Stimulated activated CD4-positive, alpha-beta T cell treated with anti-CD3 and anti-CD28 coated beads, Interleukin-15, amount 100 ng/mL, for 1 hour (primary cell): ENCODE measurements at places on chromosomes 11 and 22.

- no peak for DNase-seq
Measured at GRCh38 chr22:26168939-26169314, 335 bp upstream of the SEZ6L start.

- DNase-seq: no peak
Measured at GRCh38 chr11:95242091-95242844, 11.3 kb upstream of the SESN3 start.

DNA sequence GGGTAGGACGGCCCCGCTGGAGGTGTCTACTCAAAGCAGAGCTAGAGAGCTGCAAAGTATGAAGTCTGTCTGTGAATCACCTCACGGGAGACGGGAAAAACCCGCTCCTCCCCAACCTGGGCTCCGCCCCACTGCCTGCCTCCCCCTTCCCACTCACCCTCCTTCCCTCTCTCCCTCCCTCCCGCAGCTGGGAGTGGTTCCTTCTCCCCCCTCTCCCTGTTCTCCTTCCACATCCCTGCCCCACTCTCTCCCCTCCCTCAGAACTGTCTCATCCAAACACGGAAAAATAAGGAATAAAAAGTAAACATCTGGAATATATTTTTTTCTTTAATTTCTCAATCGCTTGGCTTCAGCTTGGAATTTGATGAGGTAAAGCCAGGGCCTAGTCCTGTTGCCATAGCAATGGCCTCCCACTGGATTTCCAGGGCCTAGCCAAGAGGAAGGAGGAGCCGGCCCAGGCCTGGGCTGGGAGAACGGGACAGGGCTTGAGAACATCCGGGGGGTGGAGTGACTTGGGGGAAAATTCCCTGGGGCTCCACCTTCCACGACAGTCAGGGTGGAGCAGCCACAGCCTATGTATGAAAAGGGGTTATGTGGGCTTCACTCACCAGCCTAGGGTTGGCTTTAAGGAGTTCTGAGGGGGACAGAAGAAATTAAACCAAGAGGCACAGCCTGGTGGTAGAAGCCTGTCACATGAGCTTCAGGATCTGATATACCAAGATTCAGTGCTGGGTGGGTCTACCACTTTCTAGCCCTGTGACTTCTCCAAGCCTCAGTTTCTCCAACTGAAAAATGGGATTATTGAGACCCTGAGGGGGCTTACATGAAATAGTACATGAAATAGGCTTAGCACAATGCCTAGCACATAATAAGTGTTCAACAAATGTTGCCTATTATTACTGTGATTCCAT, 2.2 kb downstream of the TNKS1BP1 start:
- no peak for DNase-seq

- no peak for DNase-seq
Measured at GRCh38 chr11:60844045-60844869, 2.3 kb downstream of the CCDC86 start.

DNA sequence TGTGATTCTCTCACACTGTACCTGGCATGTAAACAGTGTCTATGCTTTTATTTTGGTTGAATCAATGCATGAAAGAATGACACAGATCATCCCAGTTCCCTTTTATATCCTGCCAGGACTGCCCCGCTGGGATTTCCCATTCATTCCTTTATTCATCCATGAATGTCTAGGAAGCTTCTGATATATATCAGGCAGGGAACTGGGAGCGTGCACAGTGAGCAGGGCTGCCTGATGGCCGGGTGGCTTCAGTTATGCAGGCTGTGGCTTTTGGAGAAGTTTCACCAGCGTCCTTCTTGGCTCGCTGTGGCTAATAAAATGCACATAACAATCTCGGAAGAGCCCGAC, 789.0 kb downstream of the TBC1D22A start:
- DNase-seq: no peak

DNA sequence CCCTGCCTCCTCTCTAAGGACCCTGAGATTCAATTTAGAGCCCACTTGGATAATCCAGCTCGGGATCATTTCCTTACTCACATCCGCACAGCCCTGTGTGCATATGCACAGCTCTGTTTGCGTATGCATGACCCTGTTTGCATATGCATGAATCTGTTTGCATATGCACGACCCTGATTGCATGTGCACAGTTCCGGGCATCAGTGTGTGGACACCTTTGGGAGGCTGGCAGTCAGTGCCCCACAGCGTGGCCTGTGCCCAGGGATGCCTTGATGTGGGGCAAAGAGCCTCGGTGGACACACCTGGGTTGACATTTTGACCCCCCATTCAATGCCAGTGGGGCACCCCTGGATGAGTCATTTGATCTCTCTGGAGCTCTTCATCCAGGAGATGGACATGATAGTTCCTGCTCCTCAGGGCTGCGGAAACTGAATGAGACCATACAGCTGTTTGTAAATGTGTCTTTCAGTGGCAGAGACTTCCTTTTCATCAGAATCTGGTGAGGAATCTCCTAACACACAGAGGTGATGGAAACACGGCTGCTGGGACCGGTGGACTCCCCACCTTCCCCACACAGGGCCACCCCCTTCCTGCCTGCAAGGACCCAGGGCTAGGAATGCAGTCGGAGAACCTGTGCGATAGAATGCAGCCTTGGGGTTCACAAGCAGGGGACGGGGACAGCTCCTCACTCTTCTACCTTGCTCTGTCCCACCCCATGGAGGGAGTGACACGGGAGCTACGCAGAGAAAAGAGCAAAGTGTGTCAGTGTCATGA, 41.2 kb downstream of the MYEOV start:
- DNase-seq: no peak

GRCh38 chr11:133390803-133391202, 141.5 kb downstream of the OPCML start:
- DNase-seq: no peak
